ENCODE measurements at places on chromosomes 1 and 21.

DNA sequence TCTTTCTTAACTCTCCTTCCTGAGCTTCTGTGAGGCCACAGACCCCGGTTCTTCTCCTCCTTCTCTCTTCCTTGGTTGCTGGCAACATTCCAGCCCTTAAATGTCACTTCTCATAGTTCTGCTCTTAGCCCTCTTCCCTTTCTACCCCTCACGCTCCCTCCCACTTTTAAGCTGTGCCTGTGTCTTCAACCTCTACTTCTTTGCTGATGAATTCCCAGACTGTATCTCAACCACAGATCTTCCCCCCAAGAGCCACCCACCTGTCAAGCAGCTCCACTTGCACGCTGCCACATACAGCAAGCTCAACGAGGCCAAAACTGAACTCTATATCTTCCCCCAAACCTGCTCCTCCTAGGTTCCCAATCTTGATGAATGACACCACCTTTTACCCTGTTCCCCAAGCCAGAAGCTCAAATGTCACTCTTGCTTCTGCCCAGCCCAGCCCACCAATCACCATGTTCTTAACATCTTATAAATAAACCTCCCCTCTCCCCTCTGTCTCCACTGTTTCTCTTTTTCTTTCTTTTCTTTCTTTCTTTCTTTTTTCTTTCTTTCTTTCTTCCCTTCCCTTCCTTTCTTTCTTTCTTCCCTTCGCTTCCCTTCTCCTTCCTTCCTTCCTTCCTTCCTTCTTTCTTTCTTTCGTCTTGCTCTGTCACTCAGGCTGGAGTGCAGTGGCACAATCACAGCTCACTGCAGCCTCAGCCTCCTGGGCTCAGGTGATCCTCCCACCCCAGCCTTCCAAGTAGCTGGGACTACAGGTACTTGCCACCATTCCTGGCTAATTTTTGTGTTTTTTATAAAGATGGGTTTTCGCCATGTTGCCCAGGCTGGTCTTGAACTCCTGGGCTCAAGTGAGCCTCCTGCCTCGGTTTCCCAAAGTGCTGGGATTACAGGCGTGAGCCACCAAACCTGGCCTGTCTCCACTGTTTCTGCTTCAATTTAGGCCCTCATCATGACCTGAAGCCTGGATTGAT, 19.8 kb upstream of the PTP4A2 start:
- no peak for DNase-seq

DNA sequence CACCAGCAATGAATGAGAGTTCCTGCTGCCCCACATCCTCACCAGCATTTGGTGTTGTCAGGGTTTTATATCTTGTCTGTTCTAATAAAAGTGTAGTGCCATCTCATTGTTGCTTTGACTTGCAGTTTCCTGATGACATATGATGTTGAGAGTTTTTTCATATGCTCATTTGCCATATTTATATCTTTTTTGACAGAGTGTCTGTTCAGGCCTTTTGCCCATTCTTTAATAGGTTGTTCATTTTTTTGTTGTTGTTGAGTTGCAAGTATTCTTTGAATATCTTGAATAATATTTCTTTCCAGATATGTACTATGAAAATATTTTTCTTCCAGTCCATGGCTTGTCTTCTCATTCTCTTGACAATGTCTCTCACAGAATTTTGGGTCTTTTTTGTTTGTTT, 111.7 kb upstream of the KCNJ15 start:
- DNase-seq, result no peak

DNA sequence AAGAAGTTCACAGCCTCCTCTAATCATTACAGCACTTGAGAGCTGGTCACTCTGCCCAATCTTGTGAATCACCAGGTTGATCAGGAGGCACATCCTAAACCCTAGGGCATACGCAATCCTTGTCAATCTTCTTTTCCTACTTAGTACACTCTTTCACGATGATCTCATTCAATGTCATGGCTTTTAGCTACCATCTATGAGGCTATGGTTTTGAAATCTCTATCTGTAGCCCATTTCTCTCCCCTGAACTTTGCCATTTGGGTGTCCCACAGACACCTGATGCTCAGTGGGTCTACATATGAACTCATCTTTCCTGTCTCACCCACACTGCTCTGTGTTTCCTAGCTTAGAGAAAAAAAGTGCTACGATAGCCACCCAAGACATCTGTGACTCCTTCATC, 1.9 kb upstream of the MED18 start:
- DNase-seq, result no peak

GRCh38 chr1:84450910-84451309, 28.2 kb upstream of the RPF1 start:
- no peak for DNase-seq

DNA sequence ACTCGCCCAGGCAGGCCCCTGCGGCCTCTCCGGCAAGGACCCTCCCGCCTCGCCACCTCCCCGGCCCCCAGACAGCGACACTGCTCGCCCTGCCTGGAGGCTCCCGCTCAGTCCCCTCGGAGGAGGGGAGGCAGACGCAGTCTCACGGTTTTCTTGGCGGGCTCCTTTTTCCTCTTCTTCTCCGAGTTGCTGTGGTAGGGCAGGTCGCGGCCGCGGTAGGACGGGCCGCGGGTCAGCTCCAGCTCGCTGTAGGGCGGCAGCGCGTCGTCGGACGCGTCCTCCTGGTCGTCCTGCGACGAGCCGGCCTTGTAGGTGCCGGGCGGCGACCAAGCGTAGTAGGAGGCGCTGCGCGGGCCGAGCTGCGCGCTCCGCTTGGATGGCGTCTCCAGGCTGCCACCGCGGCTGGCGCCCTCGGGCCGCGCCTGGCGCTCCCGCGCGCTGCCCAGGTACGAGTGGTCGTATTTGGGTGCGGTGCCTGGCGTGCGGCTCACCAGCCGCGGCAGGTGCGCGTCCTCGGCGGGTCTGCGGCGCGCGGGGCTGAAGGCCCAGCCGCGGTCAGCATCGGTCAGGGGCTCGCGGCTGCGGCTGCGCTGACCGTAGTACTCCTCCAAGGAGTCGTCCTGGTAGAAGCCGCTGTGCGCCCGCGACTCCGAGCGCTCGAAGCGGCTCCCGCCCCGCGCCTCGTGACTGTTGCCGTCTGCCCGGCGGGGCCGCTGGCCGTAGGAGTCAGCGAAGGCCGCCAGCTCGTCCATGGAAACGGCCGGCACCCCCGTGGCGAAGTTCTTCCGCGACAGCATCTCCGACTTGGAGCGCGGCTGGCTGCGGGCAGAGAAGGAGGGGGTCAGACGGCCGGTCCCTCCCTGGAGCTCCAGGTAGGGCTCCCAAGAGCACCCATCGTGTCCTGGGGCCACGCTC, 44.8 kb upstream of the TADA1 start:
- no peak for DNase-seq

DNA sequence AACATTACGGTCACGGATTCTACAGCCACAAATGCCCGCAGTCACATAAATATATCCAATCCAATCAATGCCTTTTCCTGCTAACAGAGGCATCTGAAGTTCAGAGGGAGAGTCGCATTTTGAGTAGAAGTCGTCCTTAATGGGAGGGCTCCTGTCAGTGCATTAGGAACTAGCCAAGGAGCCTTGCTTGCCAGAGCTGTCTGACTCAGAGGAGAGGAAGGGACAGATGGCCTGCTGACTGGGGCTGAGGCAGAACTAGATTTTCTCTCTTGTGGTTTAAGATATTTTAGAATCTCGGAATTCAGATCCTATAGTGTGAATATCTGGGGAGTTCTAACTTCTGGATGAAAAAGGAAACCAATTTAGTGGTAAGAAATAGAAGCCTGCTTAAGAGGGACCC, 10.6 kb downstream of the XKR8 start:
- no peak for DNase-seq

GRCh38 chr1:217090060-217090911, 367.1 kb upstream of the ESRRG start:
- DNase-seq, result peak; percentile 54

- DNase-seq, result no peak
Observed at GRCh38 chr1:180486092-180486491, 16.3 kb downstream of the ACBD6 start.

DNA sequence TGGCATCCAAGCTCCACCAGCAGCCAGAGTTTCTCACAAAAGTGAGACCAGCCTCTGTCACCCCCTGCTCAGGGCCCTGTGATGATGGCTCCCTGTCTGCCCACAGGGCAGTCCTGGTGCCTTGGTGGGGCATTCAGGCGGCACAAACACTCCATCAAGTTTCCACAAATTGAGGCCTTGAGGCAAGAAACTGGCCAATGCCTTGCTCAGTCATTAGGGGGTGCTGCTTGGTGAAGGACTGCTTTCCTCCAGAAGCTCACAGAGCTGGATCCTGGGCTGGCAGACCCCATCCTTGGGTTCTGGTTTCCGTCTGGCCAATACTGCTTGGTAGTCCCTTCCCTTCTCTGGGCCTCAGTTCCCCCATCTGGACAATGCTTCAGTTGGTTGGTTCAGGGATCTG, 12.5 kb upstream of the AHDC1 start:
- DNase-seq, result no peak

GRCh38 chr1:18962855-18963737, 6.6 kb upstream of the IFFO2 start:
- no peak for DNase-seq

- no peak for DNase-seq
Observed at GRCh38 chr1:151062741-151063371, 2.7 kb downstream of the MLLT11 start.

GRCh38 chr1:152519851-152520250, 5.6 kb downstream of the CRCT1 start:
- no peak for DNase-seq

GRCh38 chr1:43455213-43455889, 1.6 kb upstream of the HYI start:
- no peak for DNase-seq

GRCh38 chr1:215113776-215114153, 31.2 kb downstream of the KCNK2 start:
- DNase-seq, result no peak

DNA sequence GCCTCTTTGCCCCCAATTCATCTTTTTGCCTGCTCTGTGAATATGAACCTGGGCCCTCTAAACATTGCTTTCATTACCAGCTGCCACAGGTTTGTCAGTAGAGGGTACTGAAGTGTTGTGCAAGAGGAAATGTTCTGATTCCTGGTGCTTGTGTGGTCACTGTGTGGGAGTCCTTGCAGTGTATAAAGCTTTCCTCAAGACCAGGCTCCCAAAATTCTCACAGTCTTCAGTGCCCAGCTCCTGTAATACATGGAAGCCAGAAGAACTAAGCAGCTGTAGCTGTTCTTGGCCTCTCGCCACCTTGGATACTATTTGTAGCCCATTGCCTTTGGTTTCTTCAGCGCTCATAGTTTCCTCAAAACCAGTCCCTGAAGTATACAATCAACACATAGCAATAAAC, 1046.2 kb downstream of the BRINP3 start:
- DNase-seq, result no peak

DNA sequence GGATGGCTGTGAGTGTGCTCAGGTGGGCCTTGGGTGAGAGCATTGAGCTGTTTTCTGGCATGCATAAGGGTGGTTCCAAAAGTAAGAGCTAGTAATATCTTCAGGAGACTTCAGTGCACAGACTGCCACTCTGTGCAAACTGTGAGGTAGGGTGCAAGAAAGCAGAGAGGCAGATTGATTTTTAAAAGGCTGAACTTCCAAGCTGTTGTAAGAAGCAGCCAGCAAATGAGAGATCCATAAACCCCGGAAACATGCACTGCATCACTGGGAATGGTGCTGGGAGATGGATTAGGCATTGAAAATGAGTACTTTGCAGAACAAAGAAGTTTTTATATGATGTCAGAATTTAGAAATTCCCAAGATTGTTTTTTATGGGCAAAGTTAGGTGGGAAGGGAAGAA, 255.4 kb downstream of the TNR start:
- no peak for DNase-seq

DNA sequence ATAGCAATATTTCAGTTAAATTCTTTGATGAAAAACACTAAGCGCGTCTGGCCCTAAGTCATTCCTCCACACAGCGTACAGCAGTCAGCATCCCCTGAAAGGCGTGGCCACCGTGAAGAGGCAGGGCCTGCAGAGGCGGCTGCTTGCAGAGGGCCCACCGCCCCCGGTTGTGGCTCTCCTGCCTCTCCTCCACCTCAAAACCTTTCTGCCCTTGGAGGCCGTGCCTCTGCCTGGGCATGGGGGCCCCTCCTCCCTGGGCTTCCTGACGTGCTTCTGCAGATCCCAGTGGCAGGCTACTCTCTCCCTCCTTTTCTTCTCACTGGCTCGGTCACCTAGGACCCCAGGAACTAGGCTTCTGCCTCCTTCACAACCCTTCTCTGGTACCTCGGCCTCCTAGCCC, 16.2 kb downstream of the CLSTN1 start:
- DNase-seq, result no peak

- DNase-seq, result peak; percentile 25
Observed at GRCh38 chr1:30908696-30909364, at the start of gene SDC3. Gene SDC3, minus strand, starts transcription at chr1:30908758. Its CDS starts 172 bp downstream, at chr1:30908586.

GRCh38 chr1:89759036-89759435, 61.8 kb upstream of the LRRC8D start:
- no peak for DNase-seq

DNA sequence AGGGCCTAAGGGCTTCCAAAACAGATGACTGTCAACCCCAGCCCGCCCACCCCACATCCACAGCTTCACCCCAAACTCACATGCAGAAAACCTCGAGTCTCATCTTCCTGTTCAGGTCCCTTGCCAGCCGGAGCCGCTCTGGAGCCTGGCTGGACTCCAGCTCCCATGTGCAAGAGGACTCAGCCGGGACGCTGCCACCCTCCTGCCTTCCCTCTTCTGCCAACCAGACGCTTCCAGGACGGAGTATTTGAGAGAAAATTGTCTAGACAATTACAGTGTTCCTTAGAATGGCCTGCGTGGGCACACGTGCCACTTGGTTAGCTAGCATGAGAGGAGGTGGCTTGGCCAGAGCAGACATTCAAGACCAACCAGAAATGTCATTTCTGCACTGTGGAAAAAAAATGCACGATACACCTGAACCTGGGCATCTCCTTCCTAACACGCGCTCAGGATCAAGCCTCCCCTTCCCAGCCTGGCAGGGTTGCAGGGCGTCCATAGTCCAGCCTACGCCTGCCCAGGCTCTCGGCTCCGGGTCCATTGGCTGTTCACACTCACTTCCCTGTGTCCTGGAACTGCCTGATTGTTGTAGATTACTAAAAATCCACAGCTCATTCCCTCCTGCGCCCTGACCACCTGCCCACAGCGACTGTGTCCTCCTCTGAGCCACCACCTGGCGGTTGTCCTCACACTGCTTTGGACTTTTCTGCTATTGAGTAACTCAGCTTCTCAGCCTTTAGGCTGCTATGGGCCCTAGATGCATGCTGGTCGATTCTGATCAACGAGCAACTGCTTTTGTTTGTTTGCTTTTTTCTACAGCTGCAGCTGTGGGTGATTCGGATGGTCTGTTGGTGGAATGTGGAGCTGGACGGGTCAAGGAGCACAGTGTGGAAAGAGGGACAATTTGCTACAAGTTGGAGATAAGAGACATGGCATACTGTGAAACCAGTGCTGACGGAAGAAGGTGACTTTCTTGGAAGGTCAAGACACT, at the start of gene CLDN14:
CLDN14 (minus strand) TSS at position 708 of the 988 bp plus-strand sequence. CDS start 18,427 bp downstream, outside the sequence.
- DNase-seq, result no peak

- DNase-seq, result no peak
Observed at GRCh38 chr1:119550381-119550780, 43.4 kb downstream of the HSD3B1 start.

- DNase-seq, result no peak
Observed at GRCh38 chr1:7119156-7119555, 333.9 kb downstream of the CAMTA1 start.

- DNase-seq, result no peak
Observed at GRCh38 chr1:151868486-151868885, 15.0 kb upstream of the THEM5 start.
